ENCODE measurements at places on chromosomes 16 and 17.

DNA sequence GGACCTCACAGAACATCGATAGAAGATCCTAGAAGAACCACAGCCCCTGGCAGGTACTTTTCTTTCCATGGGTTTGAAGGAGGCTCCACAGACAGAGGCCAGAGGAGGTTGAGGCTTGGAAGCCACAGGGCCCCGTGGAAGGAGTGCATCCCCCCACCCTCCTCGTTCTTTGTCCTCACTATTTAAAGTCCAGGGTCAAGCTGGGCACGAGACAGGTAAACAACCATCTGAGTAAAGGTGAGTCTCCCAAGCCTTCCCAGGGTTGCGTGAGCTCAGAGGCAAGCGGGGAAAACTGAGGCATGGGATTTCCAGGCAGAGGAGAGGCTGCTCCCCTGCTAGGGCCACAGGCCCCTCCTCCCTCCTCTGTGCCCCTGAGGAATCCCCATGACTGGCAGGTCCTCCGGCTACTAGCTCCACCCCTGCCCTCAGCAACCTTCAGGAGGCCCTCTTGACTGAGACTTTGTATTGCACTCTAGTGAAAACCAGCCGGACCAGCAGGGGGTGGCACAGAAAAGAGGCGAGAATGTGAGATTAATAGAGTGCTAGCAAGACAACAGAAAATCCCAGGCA, 927 bp upstream of the SULT1A2 start:
- DNase-seq, result no peak

- DNase-seq, result no peak
Measured at GRCh38 chr17:7576432-7576937, 3.0 kb upstream of the CD68 start.

DNA sequence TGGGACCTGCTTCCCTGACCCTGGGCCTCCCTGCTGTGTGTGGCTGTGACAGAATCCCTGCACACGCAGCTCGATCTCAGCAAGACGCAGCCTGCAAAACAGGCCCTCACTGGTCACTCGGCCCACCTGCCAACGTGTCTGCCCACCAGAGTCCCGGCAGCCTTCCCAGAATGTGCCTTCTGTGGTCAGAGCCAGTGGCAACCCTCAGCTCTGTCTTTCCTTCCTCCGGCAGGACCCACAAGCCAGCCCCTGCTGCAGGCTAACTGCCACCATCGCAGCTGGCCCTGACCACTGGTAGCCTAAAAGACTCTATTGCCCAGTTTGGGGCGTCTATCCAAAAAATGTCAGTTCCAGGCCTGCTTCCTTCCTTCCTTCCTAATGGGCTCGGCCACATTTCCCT, 83.2 kb downstream of the LITAF start:
- no peak for DNase-seq

GRCh38 chr17:58488428-58488890, 251 bp upstream of the HSF5 start:
- DNase-seq, result no peak

- DNase-seq, result peak; percentile 56
Measured at GRCh38 chr17:49694847-49695697, 12.7 kb downstream of the SLC35B1 start.

DNA sequence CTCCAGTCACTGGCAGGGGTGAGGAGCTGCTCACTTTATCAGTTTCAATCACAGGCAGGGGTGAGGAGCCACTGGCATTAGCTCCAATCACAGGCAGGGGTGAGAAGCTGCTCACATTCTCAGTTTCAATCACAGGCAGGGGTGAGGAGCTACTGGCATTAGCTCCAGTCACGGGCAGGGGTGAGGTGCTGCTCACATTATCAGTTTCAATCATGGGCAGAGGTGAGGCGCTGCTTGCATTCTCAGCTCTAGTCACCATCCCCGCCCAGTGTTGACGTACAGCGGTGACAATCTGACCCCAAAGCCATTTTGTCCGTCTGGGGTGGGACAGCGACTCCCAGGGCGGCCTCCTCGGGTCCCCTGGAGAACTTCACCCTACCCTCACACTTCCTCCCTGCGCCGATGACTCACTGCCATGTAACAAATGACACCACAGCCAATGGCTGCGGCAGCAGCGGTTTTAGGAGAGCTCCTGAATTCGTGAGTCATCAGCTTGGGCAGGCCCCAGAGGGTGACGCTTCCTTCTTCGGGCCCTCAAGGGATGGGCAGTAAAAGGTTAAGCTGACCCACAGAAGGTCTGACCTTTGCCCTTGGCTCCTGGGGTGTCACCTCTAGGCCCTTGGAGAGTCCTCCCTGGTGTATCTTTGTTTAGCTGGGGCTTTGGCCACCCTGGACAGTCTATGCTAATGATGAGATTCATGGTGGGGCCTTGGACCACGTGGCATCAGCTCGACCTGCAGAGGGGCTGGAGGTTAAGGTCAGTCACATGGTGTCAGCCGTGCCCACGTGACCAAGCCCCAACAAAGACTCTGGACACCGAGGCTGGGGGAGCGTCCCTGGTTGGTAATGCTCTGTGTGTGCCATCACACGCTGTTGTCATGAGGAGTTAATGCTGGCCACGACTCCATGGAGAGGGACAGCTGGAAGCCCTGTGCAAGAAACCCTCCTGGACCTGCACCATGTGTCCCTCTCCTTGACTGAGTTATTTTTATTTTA, 171.7 kb downstream of the C16orf95 start:
- DNase-seq, result no peak

DNA sequence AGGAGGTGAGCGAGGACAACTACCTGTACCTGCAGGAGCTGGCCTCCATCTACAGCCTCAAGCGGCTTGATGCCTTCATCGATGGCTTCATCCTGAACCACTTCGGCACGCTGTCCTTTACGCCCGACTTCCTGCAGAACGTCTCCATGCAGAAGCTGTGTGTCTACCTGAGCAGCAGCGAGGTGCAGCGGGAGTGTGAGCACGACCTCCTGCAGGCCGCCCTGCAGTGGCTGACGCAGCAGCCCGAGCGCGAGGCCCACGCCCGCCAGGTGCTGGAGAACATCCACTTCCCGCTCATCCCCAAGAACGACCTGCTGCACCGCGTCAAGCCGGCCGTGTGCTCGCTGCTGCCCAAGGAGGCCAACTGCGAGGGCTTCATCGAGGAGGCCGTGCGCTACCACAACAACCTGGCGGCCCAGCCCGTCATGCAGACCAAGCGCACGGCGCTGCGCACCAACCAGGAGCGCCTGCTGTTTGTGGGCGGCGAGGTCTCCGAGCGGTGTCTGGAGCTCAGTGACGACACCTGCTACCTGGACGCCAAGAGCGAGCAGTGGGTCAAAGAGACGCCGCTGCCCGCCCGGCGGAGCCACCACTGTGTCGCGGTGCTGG, 9.0 kb downstream of the KLHL36 start:
- DNase-seq, result no peak

DNA sequence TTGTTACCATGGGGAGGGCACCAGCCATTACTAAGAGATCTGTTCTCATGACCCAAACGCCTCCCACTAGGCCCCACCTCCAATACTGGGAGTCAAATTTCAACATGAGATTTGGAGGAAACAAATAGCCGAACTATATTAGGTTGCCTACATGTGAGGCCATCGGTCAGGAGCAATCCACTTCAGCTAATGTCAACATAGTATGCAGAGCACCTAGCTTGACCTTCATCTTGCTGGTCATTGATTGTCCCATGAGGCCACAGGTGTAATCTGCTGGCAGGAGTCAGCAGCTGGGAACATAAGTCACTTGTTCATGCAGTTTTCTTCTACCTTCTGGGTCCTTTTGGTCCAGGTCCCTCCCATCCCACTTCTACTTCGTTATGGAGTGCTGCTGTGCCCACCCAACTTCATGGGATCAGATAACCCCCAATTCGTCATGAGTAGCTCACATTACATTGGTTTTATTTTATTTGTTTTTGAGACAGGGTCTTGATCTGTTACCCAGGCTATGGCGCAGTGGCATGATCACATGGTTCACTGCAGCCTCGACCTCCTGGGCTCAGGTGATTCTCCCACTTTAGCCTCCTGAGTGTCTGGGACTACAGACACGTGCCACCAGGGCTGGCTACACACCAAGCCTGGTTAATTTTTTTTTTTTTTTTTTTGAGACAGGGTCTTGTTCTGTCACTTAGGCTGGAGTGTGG, 5.9 kb upstream of the KPNA2 start:
- no peak for DNase-seq

GRCh38 chr17:79009397-79010303, at the start of gene CANT1:
Gene CANT1 (minus strand): TSS chr17:79009764. CDS start chr17:78997622, 12,142 bp downstream.
- DNase-seq, result peak; percentile 83

DNA sequence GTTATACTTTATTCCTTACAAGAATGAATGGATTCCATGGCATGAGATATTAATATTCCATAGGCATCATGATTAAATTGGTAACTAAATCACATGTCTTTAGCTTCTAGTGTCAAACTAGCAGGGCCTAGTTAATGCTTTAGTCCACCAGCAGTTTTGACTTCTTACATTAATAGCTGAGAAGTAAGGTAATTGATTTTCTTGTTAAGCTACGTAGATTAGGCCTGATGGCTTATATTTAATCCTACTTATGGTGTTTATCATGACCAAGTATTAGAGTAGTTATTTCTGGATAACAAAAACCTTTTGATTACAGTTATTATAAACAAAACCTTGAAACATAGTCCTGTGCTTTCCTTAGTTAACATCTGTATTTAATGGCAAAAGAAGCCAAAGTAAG, 184.5 kb downstream of the TANC2 start:
- DNase-seq, result no peak

DNA sequence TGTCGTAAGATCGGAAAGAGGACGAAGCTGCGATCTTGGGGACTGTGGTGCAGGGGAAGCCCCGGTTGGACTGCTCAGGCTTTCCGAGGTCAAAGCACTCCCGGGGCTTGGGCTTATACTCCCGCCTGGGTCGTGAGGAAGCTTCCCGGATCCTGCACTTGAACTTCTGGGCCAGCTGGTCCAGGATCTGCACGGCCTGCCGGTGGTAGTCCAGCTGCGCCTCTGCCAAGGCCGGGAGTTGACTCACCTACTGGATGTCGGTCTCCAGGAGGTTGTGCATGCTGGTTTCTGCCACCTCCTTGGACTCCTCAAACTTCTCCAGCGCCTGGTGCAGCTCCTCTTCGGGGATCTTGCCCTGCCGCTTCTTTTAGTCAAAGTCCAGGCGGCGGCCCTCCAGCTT, 99.2 kb downstream of the KPNA2 start:
- DNase-seq, result no peak

DNA sequence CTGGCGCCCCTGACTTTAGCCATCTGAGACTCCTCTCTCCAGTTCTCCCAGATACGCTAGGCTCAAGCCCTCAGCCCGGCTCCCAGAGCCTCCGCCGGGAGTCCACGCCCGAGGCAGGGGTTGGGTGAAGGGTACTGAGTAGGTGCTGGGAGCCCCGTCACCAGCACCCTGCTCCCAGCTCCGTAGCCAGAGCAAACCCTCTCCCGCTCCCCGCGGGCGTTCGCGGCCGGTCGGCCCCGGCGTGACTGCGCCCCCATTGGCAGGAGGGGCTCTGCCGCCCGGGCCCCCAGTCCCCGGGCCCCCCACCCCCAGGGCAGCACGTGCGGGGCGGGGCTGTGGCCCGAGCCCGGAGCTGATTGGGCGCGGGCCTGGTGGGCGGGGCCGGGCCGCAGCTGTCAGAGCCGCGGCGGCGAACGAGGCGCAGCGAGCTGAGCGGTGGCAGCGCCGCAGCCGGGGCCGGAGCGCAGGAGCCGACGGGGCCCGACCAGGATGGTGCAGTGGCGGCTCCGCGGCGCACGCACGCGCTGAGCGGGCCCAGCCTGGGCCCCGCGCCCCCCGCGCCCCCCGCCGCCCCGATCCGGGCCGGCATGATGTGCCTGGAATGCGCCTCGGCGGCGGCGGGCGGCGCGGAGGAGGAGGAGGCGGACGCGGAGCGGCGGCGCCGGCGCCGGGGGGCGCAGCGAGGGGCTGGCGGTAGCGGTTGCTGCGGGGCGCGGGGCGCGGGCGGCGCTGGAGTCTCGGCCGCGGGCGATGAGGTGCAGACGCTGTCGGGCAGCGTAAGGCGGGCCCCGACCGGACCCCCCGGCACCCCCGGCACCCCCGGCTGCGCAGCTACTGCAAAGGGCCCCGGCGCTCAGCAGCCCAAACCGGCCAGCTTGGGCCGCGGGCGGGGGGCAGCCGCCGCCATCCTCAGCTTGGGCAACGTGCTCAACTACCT, at the start of gene SPNS2:
TSS of gene SPNS2 (plus strand) at position 421 of the 937 bp plus-strand sequence. CDS start at position 588, 167 bp downstream.
- peak; percentile 59 for DNase-seq

DNA sequence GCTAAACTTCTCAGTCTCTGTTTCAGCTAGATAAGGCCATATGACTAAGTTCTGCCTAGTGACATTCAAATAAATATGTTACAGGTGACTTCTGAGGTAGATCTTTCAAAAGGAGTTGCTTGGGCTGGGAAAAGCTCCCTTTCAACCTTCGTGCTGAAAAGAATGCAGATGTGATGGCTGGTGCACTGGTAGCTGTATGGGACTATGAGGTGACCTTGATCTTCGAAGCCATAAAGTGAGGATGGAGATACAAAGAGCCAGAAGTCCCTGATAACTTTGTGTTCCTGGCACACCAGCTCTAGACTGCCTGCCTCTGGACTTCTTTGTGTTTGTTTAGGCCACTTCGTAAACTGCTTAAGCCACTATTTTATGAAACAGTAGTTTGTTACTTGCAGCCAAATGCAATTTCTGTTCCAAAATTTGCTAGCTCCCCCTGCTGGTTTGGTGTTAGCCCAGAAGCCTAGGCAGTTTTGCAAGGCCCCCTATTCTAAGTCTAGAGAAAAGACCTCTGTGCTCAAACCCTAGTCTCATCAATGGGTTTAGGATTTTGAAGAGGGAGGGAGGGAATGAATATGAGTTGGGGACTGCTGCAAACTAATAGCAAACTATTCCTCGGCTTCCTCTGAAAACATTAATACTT, 23.3 kb upstream of the ERCC4 start:
- DNase-seq, result no peak

All from activated naive CD4-positive, alpha-beta T cell (primary cell).